ENCODE measurements at places on chromosomes 6 and 20. TPM values are rescaled to one million over a fixed set of nuclear protein-coding genes. Genes with fewer than 3 reads are reported as not detected.

Gene PDE10A
- total RNA-seq, result not detected

Gene ADGRF1
- total RNA-seq, result not detected

Gene FNDC11
- total RNA-seq, result 0.57 TPM

- H3K27ac ChIP-seq, result no peak overlapping the region
- H3K4me3 ChIP-seq, result no peak overlapping the region
- H3K4me1 ChIP-seq, result no peaks in the 10 kb centered on the region
- peaks cover 60% of the 10 kb centered on the region for H3K36me3 ChIP-seq
These were observed 15.6 kb downstream of the NSFL1C start for GRCh38 chr20:1450926-1451491.

GRCh38 chr6:46676604-46677313, 10.9 kb upstream of the TDRD6 start:
- peaks cover 8% of the 10 kb centered on the region for H3K27me3 ChIP-seq
- no peak for DNase-seq
- no peaks in the 10 kb centered on the region for H3K4me1 ChIP-seq
- H3K27ac ChIP-seq, result no peak overlapping the region
- no peaks in the 10 kb centered on the region for H3K36me3 ChIP-seq

DNA sequence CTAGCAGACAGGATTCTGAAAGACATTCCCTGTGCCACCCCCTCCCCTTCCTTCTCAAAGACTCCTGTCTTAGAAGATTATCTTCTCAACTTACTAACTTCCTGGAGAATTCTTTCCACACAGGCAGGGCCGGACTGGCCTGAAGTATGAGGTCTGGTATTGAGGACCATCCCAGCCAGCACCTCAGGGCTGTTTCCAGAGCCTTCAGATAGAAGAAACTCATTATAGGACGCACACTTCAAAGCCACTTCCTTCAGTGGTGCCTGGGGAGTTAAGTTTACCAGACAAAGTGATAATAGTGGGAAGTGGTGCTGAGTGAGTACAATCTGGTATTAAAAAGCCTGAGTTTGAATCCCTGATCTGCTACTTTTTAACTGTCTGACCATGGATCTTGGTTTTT, 15.6 kb downstream of the KCNS1 start:
- DNase-seq, result no peak
- peaks cover 3% of the 10 kb centered on the region for H3K4me1 ChIP-seq
- H3K27me3 ChIP-seq, result no peaks in the 10 kb centered on the region
- no peak overlapping the region for H3K4me3 ChIP-seq

- no peaks in the 10 kb centered on the region for H3K36me3 ChIP-seq
- no peak overlapping the region for H3K27ac ChIP-seq
- no peaks in the 10 kb centered on the region for H3K4me1 ChIP-seq
- no peak for DNase-seq
These were observed 44.4 kb downstream of the PRKN start for GRCh38 chr6:162683135-162683534.

- no peak overlapping the region for H3K27ac ChIP-seq
- peaks cover 46% of the 10 kb centered on the region for H3K36me3 ChIP-seq
- DNase-seq, result no peak
- no peaks in the 10 kb centered on the region for H3K27me3 ChIP-seq
- no peak overlapping the region for H3K4me3 ChIP-seq
These were observed 19.5 kb downstream of the SYTL3 start for GRCh38 chr6:158669145-158670035.

DNA sequence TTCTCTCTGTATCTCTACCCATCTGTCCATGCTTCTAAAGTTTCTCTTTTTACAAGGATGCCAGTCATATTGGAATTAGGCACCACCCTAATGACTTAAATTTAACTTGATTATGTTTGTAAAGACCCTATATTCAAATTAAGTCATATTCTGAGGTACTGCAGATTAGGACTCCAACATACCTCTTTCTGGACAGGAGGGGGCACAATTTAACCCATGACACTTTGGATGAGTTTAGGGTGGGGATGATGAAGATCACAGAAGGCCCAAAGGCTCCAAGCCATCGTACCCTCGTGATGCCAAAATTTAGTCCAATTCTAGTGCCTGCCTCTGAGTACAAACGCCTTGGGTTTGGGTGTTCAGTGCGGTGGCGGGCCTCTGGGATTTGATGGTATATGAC, 15.0 kb upstream of the NKX2-2 start:
- no peak for DNase-seq
- H3K27ac ChIP-seq, result no peak overlapping the region
- H3K36me3 ChIP-seq, result no peaks in the 10 kb centered on the region
- H3K27me3 ChIP-seq, result peaks cover 69% of the 10 kb centered on the region

DNA sequence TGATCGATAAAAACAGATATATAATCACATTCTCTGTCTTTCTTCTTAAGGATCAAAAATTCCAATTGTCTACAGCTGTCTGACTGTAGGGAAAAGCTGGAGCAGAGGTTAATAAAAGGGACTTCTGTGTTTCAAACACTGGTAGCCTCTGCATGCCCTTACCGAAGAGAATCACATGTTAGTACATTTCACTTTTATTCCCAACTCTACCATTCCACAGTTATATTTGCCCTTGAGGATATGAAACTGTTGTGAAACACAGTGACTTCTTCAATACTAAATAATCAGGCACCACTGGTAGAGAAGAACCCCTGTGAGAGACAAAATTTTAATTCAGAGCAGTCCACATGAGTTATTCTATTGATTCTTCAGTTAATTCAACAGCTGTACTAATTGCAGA, 1187.3 kb upstream of the CITED2 start:
- no peaks in the 10 kb centered on the region for H3K36me3 ChIP-seq
- H3K4me1 ChIP-seq, result no peaks in the 10 kb centered on the region
- H3K27ac ChIP-seq, result no peak overlapping the region

- no peaks in the 10 kb centered on the region for H3K27me3 ChIP-seq
- H3K4me3 ChIP-seq, result peak overlapping the region; percentile 16
- H3K4me1 ChIP-seq, result peaks cover 15% of the 10 kb centered on the region
- peak overlapping the region; percentile 78 for H3K27ac ChIP-seq
These were observed 28.6 kb upstream of the PCMTD2 start for GRCh38 chr20:64226686-64227580.

DNA sequence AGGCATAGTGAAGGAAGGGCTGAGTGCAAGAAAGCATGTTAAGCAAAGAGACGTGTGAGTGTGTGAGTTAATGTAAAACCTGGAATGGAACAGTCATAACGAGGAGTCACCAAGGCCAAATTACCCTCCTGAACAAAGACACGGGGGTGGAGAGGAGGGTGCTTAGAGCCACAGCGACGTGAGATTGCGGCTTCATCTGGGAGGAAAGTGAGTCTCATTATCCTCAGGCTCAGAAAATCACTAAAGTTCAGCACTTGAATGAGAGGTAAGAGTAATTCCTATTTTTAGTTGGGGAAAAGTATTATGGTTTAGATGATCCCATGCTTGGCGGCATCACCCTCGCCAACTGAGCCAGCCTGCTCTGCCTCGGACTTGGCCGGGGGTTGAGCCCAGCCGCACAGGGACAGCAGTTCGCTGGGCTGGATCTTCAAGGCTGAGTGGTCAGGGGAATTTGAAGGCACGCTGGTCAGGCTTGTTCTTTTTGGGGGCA, 136.6 kb downstream of the DTNBP1 start:
- DNase-seq, result no peak
- peaks cover 32% of the 10 kb centered on the region for H3K4me1 ChIP-seq
- H3K27ac ChIP-seq, result no peak overlapping the region

- no peak for DNase-seq
- no peak overlapping the region for H3K4me3 ChIP-seq
- no peaks in the 10 kb centered on the region for H3K36me3 ChIP-seq
- H3K27ac ChIP-seq, result no peak overlapping the region
- no peaks in the 10 kb centered on the region for H3K27me3 ChIP-seq
These were observed 442.2 kb upstream of the MAN1A1 start for GRCh38 chr6:119791736-119792135.

DNA sequence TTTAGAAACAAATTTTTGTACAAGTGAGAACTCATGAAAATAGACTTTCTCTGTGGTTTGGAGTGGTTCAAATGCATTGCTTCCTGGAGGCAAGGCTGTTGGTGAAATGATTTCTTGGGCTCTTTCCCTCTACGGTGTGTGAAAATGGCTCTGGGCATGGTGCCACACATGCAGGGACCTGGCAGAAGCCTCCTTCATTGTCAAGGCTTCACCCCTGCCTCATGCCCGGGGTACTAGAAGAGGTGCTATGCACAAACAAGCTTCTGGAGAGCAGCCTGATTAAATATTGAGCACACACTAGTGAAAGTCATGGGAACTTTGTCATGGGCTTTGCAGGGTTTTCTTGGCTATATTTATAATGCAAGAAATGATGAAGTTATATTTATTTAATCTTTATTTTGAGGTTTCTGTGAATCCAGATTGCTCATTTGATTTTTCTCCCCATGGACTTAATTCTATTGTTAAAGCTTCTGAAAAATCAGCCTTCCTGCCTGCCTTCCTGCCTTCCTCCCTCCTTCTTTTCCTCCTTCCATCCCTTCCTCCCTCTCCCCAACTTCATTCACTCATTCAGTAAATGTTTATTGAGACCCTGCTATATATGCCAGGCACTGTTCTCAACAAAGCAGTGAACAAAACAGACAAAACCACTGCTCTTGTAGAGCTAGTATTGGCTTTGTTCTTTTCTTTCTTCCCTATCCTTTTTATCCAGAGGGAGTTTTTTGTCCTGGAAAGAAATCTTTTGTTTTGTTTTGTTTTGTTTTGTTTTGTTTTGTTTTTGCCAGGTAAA, 21.0 kb downstream of the C6orf89 start:
- H3K36me3 ChIP-seq, result peaks cover 58% of the 10 kb centered on the region
- H3K4me1 ChIP-seq, result peaks cover 54% of the 10 kb centered on the region
- no peaks in the 10 kb centered on the region for H3K27me3 ChIP-seq
- no peak overlapping the region for H3K4me3 ChIP-seq

DNA sequence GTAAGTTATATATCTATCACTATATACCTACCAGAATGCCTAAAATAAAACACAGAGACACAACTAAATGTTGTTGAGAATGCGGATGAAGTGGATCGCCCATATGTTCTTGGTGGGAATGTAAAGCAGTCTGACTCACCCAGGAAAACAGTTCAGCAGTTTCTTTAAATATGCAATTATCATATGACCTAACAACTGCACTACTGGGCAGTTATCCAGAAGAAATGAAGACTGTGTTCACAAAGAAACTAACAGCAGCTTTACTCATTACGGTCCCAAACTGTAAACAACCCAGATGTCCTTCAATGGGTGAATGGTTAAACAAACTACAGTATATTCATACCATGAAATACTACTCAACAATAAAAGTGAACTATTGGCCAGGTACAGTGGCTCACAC, 14.3 kb upstream of the ZC3H12D start:
- no peaks in the 10 kb centered on the region for H3K27me3 ChIP-seq
- H3K4me1 ChIP-seq, result peaks cover 54% of the 10 kb centered on the region
- no peak overlapping the region for H3K4me3 ChIP-seq
- H3K36me3 ChIP-seq, result peaks cover 26% of the 10 kb centered on the region
- H3K27ac ChIP-seq, result no peak overlapping the region

GRCh38 chr6:40844246-40844645, 194.8 kb downstream of the UNC5CL start:
- no peak overlapping the region for H3K4me3 ChIP-seq
- no peak overlapping the region for H3K27ac ChIP-seq
- H3K4me1 ChIP-seq, result no peaks in the 10 kb centered on the region
- DNase-seq, result no peak

DNA sequence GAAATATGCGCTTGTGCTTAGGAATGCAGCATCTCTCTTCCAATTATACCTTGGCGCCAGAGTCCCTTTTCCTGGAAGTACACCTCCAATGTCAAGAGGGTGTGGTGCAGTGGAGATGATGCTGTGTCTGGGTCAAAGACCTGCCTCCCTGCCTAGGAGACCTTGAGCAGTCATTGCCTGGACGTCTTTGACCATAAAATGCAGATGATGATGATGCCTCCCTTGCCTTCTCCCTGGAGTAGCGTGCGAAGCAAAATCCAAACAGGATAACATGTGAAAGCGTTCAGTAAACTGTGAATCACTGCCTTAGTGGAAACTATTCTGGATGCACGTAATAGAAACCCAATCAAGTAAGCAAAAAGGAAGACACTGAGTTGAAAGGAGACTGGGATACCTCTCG, 97.4 kb upstream of the ARMC2 start:
- H3K36me3 ChIP-seq, result no peaks in the 10 kb centered on the region
- no peak overlapping the region for H3K4me3 ChIP-seq
- H3K27me3 ChIP-seq, result peaks cover 24% of the 10 kb centered on the region
- no peak overlapping the region for H3K27ac ChIP-seq

DNA sequence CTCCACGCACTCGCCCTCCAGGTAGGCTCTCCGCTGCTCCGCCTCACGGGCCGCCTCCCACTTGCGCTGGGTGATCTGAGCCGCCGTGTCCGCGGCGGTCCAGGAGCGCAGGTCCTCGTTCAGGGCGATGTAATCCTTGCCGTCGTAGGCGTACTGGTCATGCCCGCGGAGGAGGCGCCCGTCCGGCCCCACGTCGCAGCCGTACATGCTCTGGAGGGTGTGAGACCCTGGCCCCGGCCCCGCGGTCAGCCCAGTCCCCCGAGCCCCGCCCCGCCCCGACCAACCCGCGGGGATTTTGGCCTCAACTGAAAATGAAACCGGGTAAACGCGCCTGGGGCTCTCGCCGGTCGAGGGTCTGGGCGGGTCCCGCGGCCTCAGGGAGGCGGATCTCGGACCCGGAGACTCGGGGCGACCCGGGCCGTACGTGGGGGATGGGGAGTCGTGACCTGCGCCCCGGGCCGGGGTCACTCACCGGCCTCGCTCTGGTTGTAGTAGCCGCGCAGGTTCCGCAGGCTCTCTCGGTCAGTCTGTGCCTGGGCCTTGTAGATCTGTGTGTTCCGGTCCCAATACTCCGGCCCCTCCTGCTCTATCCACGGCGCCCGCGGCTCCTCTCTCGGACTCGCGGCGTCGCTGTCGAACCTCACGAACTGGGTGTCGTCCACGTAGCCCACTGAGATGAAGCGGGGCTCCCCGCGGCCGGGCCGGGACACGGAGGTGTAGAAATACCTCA, 598 bp downstream of the HLA-B start:
- peaks cover 3% of the 10 kb centered on the region for H3K27me3 ChIP-seq
- H3K36me3 ChIP-seq, result peaks cover 59% of the 10 kb centered on the region
- peak overlapping the region; percentile 100 for H3K27ac ChIP-seq

DNA sequence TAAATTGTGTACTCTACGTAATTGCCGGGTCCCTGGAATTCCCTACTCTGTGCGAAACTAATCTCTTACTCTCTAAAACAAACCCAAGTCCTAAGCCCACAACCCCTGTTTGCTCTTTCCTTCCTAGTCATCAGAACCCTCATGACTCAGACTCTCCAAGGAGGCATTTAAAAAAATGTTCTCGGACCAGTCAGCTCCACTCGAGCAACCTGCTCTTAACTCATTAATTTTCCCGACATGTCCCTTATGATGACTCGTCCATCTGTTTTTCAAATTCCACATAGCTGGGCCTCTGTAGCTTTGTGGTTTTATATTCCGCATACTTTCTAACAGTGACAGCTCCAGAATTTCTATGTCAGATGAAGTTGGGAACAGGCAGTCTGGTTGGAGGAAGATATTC, 2.6 kb upstream of the MUC22 start:
- no peaks in the 10 kb centered on the region for H3K4me1 ChIP-seq
- no peak overlapping the region for H3K27ac ChIP-seq
- no peaks in the 10 kb centered on the region for H3K36me3 ChIP-seq
- peaks cover 12% of the 10 kb centered on the region for H3K27me3 ChIP-seq
- no peak for DNase-seq
- no peak overlapping the region for H3K4me3 ChIP-seq
